ENCODE measurements at places on chromosomes 16 and 17.

- DNase-seq = peak; percentile 70
Measured at GRCh38 chr17:80095844-80096475, 5.4 kb upstream of the GAA start.

- no peak for DNase-seq
Measured at GRCh38 chr16:9409560-9410493, 318.4 kb downstream of the HAPSTR1 start.

DNA sequence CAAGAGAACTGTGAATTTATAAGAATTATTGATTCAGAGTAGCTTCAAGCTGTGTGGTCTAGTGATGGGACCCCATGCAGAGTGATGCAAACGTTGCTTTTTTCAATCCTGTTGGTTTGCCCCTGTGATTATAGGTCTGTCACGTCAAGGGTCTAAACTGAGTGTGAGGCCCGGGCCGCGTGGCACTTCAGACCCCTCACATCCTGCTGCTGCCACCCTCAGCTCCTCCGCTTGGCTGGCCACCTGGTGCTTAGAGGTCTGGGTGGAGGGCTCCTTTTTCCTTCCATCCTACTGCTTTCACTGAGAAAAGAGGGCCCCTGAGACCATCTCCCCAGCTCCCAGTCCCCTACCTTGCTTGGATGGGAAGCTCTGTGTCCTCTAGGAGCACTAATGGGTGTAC is 12.0 kb downstream of the MYL4 start:
- no peak for DNase-seq

DNA sequence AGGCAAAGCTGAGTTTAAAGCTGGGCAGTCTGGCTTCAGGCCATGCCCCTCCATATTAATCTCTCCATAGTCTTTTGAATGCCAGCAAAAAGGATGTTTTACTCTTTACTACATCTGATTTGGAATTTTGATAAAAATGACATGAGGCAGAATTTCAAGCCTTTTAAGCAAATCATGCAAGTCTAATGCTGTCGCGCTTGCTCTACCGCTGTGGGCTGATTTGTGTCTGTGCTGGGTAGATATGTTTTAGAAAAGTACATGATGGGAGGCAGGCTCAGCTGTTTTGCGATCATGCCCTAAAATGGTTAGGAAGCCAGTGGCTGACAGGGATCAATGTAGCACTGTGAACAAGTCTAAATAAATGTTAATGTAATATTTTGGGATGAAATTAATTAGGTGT is 311.9 kb downstream of the CA10 start:
- DNase-seq = no peak

- DNase-seq = peak; percentile 80
Measured at GRCh38 chr17:38510421-38511149, 82.3 kb downstream of the ARHGAP23 start.

GRCh38 chr17:61463316-61464129 is 11.3 kb downstream of the TBX4 start:
- DNase-seq = no peak

DNA sequence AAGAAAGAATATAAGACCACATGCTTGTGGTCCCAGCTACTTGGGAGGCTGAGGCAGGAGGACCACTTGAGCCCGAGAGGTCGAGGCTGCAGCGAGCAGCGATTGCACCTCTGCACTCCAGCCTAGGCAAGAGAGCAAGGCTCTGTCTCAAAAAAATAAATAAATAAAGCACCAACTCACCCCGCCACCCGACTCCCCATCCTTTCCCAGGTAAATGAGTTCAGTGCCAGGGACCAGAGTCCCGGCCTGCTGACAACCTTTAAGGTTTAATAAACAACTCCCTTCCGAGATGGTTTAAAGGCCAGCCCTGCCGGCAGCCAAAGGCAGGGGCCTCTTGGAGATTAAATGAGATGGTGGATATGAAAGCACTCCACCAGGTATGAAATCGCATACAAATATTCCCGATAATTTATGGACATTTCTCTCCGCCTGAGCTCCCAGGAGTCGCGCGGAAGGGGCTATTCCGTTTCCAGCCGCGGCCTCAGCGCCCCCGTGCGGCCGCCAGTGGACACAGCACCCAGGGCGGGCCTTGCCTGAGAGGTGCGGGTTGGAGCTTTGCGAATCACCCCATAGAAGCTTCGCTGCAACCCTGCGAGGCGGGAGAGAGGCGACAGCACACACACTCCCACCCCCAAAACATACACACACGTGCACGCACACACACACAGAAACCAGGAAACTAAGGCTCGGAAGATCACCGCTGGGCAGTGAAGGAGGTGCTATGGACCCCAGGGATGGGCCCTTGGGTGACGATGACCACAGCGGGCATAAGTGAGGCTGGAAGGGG is 4.0 kb upstream of the RPL38 start:
- DNase-seq = peak; percentile 72

DNA sequence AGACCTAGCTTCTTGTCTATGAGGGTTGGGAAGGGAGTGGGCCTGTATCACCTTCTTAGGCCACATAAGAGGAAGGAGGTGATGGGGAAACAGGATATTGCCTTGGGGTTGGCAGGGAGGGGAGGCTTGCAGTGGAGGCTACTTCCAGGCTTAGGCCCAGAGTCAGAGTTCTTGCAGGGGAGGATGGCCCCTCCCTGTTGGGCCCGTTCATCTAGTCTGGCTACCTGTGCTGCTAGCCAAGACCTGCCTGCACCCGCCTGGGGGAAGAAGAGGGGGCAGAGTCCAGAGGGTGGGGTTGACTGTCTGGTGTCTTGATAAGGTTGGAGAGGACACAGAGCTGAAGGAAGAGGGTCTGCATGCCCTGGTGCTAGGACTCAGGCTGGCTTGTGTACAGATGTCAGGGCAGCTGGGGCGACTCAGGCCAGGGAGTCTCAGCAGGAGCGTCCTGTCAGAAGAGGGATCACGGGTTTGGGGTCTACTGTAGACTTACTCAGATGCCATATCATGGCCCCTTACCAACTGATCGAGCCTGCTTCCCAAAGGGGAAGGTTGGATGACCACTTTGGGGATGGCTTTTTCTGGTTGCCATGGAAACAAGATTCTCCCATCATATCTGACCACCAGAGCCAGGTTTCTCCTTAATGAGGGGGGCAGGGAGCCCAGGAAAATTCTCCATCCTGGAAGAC is 5.3 kb downstream of the KDM6B start:
- DNase-seq = peak; percentile 54

DNA sequence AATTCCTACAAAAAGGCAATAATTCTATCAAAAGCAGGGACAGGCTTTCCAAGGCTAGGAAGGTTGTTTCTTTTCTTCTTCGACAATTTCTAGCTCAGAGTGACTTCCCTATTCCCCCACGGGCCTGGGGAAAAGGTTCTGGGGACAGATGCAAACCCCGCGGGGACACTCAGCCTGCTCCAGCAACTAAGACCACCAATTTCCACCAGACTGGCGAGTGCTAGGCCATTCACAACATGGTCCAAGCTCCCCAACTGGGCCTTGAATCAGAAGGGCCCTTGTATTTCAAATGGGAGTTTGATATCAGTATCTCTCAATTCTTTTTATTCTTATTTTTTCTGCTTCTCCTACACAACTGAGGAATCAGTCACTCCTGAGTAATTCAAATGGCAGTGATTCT is 86.7 kb downstream of the USP31 start:
- no peak for DNase-seq

- no peak for DNase-seq
Measured at GRCh38 chr17:35740997-35741931, 9.8 kb downstream of the RASL10B start.

DNA sequence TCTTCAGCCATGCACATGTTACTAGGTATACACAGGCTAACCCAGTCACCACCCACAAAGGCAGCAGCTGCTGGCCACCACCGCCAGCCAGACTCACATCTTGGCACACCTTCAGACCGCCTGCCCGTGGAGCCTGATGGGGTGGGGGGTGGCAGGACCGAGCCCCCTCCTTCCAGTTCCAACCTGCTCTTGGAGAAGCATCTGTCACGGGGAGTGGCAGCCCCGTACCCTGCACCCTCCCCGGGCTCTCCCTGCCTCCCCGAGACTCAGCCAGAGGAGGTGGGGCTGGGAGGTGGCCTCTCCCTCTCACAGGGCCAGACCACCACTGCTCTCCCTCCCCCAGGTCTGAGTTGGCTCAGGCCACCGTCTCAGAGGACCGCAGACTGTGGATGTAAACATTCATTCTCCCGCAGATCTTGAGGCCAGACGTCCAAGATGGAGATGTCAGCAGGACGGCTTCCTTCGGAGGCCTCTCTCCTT is 11.3 kb upstream of the RBFOX3 start:
- no peak for DNase-seq

- DNase-seq = no peak
Measured at GRCh38 chr17:14061666-14062560, 7.4 kb upstream of the COX10 start.

DNA sequence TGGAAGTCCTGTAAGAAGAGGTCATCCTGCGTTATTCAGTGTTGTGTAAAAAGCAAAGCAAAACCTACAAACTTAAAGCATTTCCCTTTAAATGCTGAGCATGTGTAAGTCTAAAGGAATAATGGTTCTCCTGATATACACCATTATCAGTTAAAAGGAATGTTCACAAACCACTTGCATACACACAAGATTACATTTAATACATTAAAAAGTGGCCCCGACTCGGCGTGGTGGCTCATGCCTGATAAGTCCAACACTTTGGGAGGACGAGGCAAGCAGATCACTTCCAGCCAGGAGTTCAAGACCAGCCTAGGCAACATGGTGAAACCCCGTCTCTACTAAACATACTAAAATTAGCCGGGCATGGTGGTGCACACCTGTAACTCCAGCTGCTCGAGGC is 30.5 kb downstream of the CPPED1 start:
- no peak for DNase-seq

- no peak for DNase-seq
Measured at GRCh38 chr17:65518256-65518655, 43.2 kb downstream of the AXIN2 start.

DNA sequence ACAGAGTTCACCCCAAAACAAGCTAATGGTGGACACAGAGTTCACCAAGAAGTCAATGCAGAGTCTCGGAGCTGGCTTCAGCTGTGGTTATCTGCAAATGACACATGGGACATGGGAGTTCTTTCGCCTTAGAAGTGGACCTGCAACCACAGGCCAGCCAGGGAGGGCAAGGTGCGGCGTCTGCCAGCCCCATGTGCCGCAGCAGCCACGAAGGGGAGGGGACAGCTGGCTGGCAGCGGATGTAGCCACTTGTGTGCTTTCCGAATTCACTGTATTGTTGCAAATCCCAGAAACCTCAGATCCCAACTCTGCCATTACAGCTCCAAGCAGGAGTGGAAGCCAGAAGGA is 24.8 kb downstream of the LMF1 start:
- DNase-seq = no peak

DNA sequence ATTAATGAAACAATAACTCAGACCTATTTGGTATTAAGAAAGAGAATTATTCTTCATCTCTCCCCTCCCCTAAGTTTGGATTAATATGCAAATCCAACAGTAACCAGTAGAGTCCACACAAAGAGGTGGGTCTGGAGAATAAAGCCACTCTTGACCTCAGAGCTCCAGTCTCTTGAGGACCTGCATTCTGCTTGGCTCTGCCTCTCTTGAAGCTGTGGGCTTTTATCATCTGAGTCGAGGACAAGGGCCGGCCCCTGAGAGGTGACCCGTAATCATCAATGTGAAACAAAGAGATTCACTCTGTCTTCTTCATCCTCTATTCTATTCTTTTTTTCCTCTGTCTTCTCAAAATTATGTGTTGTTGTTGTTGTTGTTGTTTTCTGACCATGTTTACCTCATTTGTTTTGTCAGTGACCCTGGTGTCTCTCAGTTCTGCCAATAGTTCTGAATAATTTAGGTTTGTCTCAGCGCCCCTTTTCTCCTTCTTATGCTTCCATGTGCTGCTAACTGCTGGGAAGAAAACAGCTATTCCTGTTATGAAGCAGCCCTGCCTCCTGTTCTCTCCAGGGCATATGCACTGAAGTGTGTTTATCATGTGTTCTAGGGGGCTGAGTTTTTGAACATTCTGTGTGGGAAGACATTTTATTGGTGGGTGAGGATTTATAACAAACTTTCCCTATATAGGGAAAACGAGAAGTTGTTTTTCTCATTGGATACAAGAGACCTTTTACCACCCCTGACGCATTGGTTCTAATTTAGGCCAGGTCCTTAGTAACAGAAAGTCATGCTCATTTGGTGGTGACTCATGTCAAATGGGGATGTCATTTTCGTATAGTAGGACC is 135.8 kb downstream of the TRIM37 start:
- DNase-seq = no peak

DNA sequence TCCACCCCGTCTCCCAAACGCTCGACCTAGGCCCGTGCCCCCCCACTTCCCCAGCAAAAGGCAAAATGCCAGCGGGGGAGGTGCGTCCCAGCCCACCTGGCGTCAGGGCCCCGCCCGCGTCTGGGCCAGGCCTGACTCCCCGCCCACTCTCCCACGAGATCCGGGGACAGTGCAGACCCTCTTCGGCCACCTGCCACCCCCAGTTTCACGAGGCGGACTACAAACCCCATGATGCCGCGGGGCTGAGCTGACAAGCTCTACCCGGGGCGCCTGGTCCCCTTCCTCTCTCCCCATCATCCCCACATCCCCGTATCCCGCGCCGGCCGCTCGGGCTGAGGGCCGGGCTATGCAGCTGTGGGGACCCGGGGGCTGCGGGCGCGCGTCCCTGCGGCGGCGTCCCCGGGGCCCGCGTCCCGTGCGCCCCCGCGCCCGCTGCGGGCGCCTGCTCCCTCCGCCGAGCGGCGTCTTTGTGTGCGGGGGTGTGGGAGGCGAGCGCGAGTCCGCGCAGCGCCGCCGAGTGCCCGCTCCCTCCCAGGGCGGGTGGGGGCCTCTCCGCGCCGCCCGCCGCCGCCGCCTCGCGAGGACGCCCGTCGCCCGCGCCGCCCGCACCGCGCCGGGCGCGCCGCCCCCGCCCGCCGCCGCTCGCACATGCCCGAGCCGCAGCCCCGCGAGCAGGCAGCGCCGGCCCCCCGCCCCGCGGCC is at the start of gene ANKRD13B:
ANKRD13B (plus strand) TSS at position 283 of the 702 bp plus-strand sequence. CDS start 490 bp downstream, outside the sequence.
- DNase-seq = peak; percentile 86

DNA sequence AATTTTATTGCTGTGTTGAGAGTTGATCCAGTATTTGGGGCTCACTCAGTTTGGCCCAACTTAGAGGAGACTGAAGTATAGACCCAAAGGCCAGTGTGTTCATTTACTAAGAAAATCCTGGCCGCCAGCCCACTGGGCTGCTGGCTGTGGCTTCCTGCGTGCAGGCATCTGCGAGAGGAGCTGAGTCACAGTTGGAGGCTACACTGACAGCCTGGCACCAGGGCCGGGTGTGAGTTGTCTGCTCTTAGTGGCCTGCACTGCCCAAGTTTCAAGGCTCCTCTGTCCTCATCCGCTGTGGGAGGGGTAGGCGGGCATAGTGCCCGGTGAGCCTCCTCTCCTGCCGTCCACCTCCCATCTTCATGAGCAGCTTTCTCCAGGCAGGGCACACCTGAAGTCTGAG is 54.2 kb downstream of the PLD6 start:
- no peak for DNase-seq

GRCh38 chr16:49855822-49856671 is at the start of gene ZNF423:
Gene ZNF423, minus strand, starts transcription at chr16:49856112. Its CDS starts 338 bp downstream, at chr16:49855774.
- DNase-seq = peak; percentile 78

DNA sequence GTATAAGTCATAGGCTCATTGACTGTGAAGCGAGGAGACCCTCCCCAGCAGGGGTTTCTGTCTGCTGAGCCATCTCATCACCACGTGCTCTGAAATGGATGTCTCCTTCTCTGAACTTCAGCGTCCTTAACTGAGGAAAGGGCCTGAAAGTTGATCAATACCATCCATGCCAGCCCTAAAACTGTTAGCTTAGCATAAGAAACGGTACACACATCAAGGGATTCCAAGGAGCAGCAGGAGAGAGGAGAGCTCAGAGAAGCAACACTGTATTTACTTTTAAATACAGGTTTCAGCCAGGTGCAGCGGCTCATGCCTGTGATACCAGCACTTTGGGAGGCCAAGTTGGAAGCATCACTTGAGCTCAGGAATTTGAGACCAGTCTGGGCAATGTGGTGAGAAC is 248.9 kb upstream of the TNRC6C start:
- no peak for DNase-seq

Measured in kidney (tissue), 22 donors.